ENCODE measurements at places on chromosomes 2 and 18.

GRCh38 chr18:22238036-22238435 is 68.6 kb downstream of the GATA6 start:
- no peak for DNase-seq

DNA sequence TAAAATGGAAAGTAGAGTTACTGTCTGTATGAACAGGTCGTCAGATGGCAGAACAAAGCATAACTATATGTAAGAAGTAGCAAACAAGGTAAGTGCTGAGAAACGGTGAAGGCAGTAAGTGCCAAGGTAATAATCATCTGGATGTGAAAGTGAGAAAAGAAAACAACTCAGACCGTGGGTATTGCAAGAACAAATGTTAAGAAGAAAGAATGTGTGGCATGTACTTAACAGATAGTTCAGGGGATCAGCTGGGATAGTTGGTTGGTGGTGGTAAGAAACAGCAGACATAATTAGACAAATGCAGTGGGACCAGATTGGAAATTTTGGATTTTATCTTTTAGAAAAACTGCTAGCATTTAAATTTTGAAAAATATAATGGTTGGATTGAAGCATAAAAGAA is 375.8 kb upstream of the NXPH2 start:
- DNase-seq, result no peak

GRCh38 chr2:37337620-37338280 is 6.7 kb upstream of the QPCT start:
- DNase-seq, result peak; percentile 98

- DNase-seq, result no peak
Observed at GRCh38 chr2:217981971-217982370, 20.8 kb downstream of the TNS1 start.

DNA sequence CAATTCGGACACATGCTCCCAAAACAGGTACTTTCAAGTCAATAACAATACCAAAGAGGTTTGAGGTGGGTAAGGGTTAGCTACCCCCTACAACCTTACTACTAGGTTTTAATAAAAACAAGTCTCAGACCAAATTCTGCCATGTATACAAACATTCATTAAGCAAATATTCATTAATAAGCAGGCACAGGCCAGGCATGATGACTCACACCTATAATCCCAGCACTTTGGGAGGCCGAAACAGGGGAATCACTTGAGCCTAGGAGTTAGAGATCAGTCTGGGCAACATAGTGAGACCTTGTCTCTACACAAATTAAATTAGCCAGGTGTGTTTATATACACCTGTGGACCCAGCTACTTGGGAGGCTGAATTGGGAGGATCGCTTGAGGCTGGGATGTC is 11.7 kb upstream of the ELAC1 start:
- peak; percentile 27 for DNase-seq

GRCh38 chr2:82735336-82735735 is 1723.7 kb downstream of the SUCLG1 start:
- no peak for DNase-seq

DNA sequence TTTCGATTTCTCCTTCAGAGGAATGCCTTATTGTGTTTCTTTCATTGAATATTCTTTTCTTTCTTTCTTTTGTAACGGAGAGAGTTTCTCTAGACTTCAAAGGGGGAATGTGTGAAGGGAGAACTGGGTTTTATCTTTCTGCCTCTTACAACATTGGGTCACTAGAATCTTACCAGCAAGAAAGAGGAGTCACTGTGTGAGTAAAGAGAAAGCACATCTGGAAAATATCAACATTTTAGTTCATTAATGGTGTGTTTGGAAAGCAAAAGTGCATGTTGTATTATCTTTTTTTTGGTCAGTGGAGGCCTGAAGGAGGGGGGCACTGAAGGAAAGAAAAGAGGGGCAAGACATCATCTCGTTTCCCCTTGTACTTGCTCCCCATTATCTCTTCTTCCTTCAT is 86.6 kb upstream of the THOC1 start:
- no peak for DNase-seq

- DNase-seq, result no peak
Observed at GRCh38 chr2:57760381-57760801, 286.2 kb upstream of the VRK2 start.

DNA sequence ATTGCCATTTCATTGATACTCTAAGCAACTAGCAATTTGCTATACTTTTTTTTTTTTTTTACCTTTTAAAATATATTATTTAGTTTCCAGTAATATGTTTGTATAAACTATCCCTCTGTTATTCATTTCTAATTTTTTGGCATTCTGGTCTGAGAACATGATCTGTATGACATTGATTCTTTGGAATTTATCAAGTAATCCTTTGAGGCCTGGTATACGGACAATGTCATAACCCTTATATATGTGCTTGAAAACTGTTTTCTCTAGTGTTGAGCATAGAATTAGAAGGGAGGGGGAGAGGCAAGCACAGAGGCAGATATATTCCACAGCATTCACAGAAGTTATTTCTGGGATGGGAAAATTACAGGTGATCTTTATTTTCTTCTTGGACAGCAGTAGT is 48.2 kb upstream of the POLE4 start:
- no peak for DNase-seq

DNA sequence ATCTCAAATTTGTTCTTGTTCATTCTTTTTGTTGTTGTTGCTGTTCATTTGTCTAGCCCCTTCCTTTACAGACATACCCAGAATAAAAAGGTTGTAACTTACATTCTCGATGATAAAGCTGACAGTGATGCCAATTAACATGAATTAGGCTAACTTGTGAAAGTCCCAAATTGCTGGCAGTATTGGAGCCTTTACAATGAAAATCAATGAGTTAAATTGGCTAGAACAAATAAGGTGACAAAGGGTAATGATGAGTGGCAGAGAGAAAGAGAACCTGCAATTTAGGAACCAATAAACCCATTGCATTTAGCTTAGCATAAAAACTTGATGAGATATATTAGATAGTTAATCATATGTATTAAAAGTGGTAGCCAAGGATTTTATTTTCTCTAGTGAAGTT is 521.0 kb downstream of the ADCYAP1 start:
- DNase-seq, result no peak

- DNase-seq, result no peak
Observed at GRCh38 chr2:68372485-68372884, 7.4 kb downstream of the PLEK start.

DNA sequence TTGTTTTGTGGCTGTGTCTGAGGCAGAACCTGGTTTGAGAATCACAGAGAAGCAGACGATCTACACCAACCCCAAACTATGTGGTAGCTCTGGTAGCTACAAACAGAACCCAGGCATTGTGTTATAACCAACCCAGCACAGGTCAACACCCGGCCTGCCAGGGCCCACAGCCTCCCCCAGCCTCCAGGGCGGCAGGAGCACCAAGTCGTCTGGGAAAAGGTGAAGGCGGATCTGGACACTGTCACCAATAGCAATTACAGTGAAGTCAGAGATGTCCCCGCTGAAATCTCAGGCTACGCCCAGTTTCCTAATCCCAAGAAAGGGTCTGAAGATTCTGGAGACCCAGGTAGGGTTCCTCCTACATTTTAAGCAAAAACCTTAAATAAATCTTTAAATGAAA is 3.6 kb downstream of the HJURP start:
- DNase-seq, result no peak

DNA sequence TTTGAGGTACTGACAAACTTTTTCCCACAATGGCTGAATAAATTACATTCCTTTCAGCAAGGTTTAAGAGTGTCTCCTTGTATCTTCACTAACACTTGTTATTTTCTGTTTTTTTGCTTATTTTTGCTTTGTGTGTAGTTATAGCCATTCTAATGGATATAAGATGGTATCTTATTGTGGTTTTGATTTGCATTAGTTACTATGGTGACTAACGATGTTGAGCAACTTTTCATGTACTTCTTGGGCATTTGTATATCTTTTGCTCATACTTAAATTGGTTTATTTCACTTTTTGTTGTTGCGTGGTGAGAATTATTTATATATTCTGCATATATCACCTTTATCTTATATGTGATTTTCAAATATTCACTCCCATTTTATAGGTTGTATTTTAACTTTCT is 79.9 kb upstream of the FSIP2 start:
- DNase-seq, result no peak

DNA sequence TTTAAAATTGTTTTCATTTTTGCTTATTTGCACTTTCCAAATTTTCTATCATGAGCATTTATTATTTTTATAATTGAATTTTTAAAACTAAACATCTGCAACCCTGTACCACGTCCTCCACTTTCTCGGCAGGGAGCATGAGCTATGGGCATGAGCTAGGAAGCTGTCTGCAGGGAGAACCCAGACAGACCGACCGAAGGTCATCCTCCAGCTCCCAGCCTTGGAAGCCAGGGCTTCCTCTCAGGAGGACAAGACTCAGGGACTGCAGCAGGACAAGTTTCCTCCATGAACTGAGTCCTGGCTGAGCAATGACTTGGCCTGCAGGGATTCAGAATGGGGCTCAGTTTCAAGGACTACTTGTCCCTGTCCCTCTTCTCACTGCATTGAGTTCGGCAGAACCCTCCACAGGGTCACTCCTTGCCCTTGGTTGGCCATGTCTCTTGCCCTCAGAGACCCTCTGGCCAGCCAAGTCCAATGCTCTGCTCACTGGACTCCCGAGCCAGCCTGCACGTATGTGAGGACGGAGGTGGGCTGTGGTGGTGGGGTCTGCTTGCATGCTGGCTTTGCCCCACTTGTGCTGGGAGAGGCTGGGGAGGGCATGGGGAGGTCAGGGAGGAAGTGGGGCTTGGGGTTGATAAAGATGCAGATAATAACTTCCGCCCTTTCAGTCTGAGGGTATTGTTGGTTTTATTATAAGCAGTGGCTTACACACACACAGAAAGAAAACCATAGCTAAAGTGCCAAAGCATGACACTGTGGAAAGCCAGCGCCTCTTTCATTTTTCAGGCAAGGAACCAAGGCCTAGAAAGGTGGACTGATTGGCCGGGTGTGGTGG is 6.6 kb downstream of the NMUR1 start:
- DNase-seq, result no peak

- DNase-seq, result no peak
Observed at GRCh38 chr2:176170602-176171305, 13.6 kb downstream of the HOXD3 start.

DNA sequence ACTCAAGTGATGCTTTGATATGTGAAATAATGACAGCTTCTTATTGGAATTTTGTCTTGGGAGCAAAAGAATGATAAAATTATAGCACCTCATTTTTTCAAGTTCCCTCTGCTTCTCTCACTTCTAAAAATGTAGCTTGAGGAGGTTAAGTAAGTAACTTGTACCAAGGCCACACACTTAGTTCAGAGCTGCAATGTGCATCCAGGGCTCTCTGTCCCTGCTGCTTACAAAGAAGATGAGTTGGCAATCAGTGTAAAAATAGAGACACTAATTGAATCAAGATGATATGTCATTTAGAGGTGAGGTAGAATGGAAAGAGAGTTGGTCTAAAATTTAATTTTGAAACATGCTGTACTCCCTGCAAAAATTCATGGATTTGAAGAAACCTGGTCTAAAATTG is 312.0 kb upstream of the TNP1 start:
- no peak for DNase-seq

- no peak for DNase-seq
Observed at GRCh38 chr2:18804536-18804935, 215.2 kb upstream of the NT5C1B start.

GRCh38 chr2:105224444-105224843 is 17.1 kb upstream of the GPR45 start:
- DNase-seq, result no peak

DNA sequence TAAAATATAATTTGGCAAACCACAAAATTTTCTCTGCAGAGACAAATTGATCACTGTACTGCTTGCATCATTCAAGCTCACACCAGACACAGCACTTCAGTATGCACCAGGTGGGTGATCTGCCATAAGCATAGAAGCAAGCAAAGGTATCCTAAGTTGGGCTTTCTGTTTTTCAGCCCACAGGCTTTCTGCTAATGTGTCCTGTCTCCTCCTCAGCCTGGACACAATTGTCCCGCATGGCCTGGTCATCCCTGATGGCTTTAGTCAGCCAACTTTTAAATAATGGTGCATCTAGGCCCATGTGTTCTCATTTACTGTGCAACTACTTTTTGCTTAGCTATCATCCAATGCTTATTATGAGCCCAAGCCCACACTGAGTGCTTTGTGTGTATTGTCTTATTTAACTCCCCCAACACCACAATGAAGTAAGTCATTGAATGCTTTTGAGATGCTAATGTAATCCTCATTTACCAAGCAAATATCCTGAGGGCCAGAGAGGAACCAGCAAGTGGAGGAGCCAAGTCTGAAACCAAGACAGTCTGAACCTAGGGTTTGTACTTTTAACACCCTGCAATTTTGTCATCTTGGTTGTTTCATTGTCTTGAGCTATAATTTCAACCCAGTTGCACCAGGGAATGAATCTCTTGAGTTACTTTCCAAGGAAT is 111.2 kb upstream of the SETBP1 start:
- DNase-seq, result no peak

GRCh38 chr2:158102446-158102845 is 770 bp downstream of the UPP2 start:
- no peak for DNase-seq

DNA sequence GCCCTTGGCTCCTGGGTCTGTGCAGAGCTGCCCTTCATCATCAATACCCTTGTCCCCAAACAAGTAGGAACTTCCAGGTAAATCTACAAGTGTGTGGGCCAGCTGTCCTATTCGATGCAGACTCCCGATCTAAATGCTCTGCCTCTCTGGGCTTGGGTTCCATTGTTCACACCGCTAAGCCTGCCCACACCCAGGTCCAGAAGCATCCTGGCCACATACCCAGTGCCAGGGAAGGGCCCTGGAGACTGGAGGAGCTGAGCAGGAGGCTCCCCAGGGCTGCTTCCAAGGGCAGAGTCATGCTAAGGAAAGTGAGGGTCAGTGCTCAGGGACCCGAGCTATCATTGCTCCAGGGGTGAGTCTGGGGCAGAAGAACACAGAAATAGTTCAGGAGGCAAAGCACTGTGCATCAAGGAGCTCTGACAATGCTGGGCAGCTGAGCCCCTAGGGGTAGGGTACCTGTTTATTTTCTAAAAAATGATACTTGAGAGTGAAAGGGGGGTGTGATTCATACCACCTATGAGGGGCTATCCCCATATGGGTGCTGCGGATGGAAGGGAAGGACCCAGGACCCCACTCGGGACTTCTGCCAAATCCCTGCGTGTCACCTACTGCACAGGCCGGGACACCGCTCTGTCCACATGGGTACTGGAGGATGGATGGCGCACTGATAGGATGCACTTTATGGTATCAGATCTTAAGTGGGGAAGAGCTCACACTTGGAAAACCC is 25.8 kb upstream of the TWIST2 start:
- DNase-seq, result no peak

GRCh38 chr2:86072271-86072858 is 33.3 kb downstream of the POLR1A start:
- DNase-seq, result no peak

Measured in trophoblast cell (in vitro differentiated cells and primary cell).